ENCODE measurements at places on chromosomes 13 and 19.

- DNase-seq = no peak
Measured at GRCh38 chr19:17077447-17078028, 2.0 kb downstream of the MYO9B start.

DNA sequence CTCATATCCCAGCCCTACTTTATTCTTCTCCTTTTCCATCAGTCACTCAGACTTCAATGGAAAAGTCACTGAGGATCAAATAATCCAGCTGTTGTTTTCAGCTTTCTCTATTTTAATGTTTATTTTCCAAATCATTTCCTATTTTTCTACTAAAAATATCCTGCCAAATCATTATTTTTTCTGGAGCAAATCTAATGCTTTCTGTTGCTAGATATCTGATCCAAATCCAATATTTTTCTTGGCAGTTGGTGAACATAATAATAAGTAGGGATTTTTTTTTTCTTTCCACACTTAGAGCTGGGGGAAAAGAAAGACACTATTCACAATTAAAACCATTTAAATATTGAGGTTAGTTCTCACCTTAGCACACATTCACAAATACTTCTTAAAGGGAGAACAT lies 656.1 kb downstream of the DACH1 start:
- no peak for DNase-seq

GRCh38 chr19:35776102-35776788 lies 881 bp downstream of the ARHGAP33 start:
- no peak for DNase-seq

DNA sequence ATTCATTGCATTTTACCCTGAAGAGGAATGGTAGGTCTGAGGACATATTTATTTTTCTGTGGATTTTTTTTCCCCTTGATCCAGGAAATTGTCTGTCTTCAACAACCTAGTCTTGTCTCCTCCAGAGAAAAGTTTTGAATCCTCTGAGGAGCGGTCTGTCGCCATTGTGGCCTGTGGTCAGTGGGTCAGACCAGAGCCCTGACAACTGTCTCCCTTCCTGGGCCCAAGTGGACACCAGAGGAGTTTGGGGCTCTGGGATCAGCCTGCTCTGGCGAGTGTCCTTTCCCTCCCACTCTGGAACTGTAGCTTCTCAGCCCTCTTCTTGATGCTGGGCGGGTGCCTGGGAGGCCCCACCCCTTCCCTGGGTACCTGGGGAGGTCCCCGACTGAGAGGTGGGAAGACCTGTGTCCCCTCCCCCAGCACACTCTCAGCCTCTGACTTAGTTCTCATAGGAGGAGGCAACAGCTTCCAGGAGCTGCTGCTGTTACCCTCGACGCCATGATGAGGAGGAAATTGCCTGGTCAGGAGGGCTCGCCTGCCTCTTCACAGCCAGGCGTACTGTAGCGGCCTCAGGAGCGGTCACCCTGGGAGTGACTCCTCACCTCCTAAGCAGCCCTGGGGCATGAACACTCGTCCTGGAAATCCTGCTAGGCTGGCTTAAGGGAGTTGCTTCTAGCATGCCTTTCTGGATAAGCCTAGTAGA lies 110.3 kb downstream of the GGACT start:
- DNase-seq = no peak

DNA sequence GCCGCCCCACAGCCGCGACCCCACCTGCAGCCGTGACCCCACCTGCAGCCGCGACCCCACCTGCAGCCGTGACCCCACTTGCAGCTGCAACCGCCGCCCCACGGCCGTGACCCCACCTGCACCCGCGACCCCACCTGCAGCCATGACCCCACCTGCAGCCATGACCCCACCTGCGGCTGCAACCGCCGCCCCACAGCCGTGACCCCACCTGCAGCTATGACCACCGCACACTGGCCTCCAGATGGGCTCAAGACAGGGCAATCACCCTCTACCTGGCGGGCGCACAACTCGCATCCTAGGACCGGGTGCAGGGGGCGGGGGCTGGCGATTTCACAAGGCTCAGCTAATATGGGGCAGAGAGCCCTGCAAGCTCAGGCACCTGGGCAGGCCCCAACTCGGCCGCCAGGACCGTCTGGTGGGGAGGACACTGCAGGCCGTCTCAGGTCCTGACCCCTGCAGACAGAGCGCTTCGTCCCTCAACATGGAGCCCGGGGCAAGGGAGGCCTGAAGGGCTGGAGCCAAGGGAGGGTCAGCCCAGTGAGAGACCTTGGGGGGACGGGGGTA lies 15.1 kb downstream of the SBNO2 start:
- no peak for DNase-seq

- DNase-seq = peak; percentile 86
Measured at GRCh38 chr19:49691243-49692146, 579 bp downstream of the CPT1C start.

DNA sequence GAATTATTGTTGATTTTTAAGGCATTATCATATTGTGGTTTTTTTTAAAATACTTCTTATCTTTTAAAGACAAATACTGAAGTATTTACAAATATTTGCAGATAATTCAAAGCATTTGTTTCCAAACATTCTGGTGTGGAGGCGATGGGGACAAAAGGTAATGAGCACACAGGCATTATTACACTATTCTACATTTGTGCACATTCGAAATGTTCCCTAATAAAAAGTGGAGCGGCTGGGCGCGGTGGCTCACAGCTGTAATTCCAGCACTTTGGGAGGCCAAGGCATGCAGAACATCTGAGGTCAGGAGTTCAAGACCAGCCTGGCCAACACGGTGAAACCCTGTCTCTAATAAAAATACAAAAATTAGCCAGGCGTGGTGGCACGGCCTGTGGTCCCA lies 133.4 kb downstream of the FOXO1 start:
- DNase-seq = no peak

- peak; percentile 49 for DNase-seq
Measured at GRCh38 chr19:9847087-9847671, 12.1 kb downstream of the PIN1 start.

DNA sequence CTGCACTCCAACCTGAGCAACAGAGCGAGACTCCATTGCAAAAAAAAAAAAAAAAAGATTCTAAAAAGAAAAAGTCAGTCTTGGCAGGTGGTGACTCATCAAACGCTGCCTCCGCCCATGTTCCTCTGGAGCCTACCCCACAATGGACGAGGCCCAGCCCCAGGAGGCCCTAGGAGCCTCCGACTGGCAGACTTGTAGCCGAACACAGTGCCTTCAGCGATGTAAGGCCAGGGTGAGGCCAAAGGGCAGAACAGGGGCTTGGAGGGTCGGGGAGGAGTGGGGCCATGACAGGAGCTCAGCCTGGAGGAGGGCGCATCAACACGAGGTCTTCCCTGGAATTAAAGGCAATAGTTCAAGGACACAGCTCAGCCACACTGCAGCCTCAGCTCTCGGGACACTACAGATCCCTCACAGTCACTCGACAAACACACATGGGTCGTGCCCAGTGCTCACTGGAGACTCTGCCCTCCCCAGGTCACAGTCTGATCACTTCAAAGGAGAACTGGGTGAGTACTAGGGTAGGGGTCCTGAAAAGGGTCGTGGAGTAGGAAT lies 5.1 kb downstream of the USE1 start:
- no peak for DNase-seq

All from nephron progenitor cell (in vitro differentiated cells).